ENCODE measurements at places on chromosomes 12 and 14.

DNA sequence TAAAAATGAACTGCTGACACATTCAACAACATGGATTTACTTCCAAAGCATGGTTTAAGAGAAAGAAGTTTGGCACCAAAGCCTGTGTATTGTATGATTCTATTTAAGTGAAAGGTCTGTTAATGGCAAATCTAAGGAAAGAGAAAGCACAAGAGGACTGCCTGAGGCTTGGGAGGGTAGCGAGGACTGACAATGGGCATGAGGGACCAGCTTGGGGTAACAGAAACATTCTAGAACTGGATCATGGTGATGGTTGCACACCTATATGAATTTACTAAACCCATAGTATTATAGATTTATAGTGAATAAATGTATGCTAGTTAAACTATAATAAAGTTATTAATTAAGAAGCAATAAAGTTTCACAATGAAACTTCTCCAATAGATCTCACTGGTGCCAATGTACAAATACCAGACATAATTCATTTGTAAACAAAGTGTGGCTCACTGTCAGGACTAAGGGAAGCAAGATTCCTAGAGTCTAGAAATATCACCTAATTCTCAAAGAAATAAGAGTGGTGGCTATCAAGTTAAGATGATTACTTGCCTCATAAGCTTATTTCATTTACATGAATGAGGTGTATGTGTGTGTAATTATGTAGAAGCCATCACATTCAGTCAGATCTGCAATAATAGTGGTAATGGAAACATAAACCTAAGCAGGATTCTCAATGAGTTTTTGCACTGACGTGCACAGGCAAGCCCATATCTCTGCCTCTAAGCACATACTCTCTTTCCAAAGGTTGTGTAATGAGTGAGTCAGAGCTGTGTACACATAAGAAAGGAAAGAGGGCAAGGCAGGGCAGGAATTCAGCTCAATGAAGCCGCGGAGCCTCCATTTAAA is 353.4 kb downstream of the KCNH5 start:
- DNase-seq: no peak

DNA sequence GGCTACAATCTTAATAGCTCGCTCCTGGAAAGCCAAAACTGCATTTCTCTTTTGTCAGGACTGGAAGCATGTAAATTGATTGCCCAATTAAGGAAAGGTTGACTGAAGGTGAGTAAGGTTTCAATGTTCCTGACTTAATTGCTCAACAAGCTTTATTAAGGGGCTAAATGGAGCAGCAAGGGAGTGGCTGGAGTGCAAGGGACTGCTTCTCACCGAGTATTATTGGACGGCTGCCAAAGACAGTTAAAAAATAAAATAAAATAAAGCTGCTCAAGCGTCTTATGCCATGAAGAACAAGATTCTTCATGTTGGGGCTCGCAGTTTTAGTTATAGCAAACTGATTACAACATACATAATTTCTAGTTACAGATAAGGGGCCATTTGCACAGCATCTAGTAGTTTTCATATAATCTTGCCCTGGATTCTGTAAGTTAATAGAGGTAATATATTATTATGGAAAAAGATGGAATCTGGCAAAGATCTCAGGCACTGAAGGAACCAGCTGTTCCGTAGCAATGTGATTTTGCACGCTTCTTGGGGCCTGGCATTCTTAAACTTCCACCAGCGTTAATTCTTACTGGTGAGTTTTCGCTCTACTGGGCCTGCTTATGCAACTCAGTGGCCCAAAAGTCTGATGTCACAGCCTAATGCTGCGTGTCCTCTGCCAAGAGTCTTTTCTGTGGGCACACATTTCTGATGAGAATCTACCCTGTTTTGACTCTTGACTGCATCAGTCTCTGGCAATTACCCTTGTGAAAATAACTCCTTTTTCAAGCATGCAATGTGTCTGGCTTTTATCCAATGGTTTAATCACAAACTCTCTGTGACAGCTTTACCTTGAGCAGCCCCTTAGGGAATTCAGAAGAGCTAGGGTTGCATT is 108.5 kb downstream of the SLC38A1 start:
- no peak for DNase-seq

DNA sequence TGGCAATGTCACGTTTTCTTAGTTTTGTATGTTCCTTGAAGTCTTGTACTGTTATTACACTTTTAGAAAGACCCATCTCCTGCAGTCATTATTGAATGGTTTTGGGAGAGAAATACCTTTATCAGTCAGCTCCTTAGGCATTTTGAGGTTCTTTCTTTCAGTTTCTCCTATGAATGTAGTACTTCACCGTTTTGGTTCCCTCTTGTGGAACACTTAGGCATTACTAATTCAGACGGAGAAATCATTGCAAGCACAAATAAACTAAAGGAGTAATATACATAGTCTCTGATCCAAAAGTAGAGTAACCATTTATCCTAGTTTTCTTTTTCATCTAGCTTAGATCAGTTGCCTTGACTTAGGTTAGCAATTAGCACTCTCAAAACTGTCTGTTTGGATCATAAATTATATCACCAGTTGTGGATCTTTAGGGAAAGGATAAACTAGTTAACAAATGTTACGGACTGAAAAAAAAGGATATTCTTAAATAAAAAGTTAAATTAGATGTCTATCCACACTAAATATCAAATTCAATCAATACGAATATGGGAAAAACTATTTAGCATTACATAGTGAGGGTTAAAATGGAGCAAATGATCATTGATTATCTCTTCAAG is 1538.3 kb upstream of the SEL1L start:
- DNase-seq: no peak

DNA sequence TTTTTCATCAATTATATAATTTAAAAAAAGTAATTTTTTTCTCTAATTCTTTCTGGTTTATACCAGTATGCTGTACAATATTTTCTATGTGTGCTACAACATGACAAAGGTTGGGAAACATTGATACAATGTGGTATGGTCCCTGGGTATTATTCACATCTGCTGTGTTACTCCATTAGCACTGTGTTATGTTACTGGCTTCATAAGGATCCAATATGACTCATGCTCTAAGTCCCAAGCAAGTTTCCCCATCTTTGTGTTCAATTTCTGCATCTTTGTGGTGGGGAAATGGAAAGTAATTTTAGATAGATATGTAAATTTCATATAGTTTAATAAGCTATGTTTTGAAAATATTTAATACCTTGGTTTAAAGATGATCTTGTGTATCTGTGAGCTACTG is 35.8 kb downstream of the FBXO33 start:
- DNase-seq: no peak

GRCh38 chr14:58695514-58695913 is 57.8 kb downstream of the DACT1 start:
- no peak for DNase-seq

DNA sequence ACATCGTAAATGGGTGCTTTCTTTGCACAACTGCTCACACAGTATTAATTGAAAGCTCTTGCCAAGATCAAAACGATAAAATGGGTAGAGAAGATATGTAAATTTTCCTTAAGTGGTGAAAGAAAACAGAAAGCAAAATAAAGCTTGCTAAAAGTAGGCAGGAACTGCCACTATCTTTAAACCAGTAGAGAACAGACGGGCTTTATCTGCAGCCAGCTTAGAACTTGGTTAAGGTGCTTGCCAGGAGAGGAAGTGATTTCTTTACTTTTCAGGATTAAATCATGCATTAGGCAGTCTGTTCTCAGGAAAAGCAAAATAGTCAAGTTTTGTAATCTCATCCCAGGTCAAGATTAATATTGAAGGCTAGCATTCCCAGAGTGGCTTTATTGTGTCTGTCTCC is 56.9 kb upstream of the CCDC175 start:
- DNase-seq: no peak

All from KG1 (cell line).